ENCODE measurements at places on chromosomes 3 and 15.
A peak's percentile ranks its signal among the peaks of the same experiment; 100 is the strongest.

DNA sequence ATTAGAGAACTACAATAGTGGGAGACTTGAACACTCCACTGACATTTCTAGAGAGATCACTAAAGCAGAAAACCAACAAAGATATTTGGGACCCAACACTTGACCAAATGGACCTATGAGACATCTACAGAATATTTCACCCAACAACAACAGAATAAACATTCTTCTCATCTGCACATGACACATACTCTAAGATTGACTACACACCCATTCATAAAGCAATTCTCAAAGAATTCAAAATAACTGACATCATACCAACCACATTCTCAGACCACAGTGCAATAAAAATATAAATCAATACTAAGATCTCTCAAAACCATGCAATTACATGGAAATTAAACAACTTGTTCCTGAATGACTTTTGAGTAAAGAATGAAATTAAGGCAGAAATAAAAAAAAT, 473.7 kb downstream of the LPP start:
- DNase-seq: no peak

GRCh38 chr15:73337187-73337586, 31.6 kb downstream of the HCN4 start:
- no peak for DNase-seq

DNA sequence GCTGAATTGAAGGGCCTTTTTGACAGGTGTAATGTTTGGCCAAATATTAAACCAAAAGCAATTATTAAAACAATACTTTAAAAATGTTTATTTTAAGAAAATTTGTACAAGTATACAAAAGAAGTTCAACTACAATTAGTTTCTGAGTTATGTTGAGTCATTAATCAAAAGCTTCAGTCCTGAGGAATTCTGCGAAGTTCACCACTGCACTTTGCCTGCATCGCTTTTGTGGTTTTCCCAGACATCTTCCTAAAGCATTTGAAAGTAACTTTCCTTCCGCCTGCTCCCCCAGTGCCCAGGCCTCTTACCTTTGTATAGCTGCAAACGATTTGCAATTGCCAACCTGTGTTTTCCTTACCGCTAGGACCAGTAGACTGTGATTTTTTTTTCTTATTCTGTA, 69.5 kb downstream of the KCNAB1 start:
- DNase-seq: no peak

GRCh38 chr15:80099241-80099640, 39.8 kb downstream of the ZFAND6 start:
- no peak for DNase-seq

GRCh38 chr15:73897441-73898261, 24.3 kb downstream of the TBC1D21 start:
- peak; percentile 48 for DNase-seq

DNA sequence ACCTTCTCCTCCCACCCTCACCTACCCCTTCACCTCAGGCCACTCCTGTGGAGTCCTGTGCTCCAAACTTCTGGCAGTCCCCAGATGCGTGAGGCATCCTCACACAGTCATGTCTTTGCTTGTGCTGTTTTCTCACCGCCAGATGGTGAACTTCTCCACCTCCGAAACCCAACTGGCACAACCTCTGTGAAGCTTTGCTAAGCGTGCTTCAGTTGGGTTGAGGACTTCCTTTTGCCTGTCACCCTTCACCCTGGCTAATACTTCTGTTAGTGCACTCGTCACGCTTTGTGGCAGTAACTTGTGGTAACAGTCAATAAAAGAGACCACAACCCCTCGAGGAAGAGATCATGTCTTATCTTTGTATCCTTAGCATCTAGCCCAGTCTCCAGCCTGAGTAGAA, 42.0 kb upstream of the SKOR1 start:
- peak; percentile 95 for DNase-seq

DNA sequence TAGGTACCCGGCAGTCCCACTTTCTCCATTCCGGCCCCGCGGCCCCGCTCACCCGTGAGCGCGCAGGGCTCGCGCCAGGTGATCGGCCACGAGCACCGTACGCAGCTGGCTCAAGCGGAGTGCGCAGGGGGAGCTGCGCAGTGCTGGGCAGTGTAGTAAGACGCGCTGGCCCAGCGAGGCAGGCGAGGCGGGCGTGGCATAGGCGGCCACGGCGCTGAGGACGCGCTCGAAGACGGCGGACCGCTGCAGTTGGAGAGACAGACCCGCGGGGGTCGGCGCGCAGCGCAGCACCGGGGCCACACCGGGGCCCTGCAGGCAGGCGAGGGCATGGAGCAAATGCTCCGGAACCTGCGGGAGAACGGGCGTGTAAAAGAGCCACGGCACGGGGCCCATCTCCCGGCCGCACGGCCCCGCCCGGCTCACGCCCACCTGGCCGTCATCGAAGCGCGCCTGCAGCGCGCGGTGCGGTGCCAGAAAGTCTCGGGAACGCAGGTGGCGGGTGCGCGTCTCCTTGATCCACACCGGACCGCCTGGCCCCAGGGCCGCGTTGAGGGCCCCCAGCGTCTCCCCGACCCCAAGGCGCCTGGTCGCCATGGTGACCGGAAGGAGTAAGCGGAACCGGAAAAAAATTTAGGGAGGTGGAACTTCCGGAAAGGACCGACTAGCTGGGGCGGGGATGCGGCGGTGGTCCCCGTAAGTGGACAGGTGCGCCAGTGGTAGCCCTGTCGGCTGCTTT, at the start of gene DALRD3:
Gene DALRD3, minus strand, starts transcription at position 610 of the 736 bp plus-strand sequence. Its CDS starts 16 bp downstream, at position 594.
- peak; percentile 84 for DNase-seq

All from HL-60 (cell line).